ENCODE measurements at places on chromosomes 7 and 10. TPM values are rescaled to one million over a fixed set of nuclear protein-coding genes. Genes with fewer than 3 reads are reported as not detected.

GRCh38 chr10:12396093-12396492, 46.7 kb downstream of the CAMK1D start:
- DNase-seq: no peak

GRCh38 chr10:15084502-15084922, 4.1 kb downstream of the ACBD7 start:
- DNase-seq: peak; percentile 82

DNA sequence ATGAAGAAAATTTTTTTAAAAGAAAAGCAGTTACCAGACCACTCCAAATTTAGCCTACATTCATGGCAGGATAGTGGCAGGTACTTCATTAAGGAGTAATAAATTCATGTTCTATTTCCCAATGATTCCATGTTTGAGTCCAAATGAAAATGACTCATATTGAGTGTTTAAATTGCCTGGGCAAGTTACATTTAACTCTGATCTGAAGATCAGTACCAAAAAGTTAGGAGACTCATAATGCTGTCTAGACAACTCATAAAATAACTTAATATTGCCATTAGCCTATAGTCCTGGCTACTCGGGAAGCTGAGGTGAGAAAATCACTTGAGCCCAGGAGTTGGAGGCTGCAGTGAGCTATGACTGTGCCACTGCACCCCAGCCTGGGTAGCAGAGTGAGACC, 13.0 kb downstream of the BRAF start:
- DNase-seq: no peak

GRCh38 chr7:24703296-24703695, 54.0 kb downstream of the GSDME start:
- DNase-seq: no peak

DNA sequence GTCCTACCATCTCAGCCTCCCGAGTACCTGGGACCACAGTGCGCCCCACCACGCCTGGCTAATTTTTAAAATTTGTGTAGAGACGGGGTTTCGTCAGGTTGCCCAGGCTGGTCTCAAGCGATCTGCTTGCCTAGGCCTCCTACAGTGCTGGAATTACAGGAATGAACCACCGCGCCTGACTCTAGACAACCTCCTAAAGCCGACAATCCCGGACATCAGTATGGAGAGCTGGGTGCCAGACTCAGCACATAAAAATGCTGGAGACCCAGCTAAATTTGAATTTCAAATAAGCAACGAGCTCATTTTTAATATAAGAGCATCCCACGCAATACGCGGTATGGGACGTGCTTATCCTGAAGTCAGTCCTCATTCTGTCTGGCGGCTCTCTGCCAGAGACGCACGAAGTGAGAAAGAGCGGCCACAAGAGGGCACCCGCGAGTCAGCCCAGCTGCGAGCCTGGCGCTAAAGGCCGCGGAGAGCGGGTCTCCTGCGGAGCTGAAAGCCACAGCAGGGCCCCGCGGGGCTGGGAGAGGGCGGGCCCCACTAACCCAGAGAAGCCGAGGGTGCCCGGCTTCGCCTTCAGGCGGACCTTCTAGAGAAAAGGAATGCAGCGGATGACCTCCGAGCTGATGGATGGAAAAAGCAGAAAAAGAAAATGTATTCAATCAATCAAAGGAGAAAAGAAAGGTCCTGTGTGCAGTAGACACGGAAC, 7.0 kb downstream of the CALY start:
- peak; percentile 89 for DNase-seq

- DNase-seq: no peak
Measured at GRCh38 chr7:54483523-54483922, 58.7 kb upstream of the VSTM2A start.

Gene LIPF
- polyA plus RNA-seq: not detected

Gene HMX2
- not detected for polyA plus RNA-seq

Gene MOGAT3
- 0.12 TPM for polyA plus RNA-seq

All from muscle of arm (tissue), 14 donors.